NCI-H1105 (cell line): ENCODE measurements at places on chromosomes 3 and 15.

DNA sequence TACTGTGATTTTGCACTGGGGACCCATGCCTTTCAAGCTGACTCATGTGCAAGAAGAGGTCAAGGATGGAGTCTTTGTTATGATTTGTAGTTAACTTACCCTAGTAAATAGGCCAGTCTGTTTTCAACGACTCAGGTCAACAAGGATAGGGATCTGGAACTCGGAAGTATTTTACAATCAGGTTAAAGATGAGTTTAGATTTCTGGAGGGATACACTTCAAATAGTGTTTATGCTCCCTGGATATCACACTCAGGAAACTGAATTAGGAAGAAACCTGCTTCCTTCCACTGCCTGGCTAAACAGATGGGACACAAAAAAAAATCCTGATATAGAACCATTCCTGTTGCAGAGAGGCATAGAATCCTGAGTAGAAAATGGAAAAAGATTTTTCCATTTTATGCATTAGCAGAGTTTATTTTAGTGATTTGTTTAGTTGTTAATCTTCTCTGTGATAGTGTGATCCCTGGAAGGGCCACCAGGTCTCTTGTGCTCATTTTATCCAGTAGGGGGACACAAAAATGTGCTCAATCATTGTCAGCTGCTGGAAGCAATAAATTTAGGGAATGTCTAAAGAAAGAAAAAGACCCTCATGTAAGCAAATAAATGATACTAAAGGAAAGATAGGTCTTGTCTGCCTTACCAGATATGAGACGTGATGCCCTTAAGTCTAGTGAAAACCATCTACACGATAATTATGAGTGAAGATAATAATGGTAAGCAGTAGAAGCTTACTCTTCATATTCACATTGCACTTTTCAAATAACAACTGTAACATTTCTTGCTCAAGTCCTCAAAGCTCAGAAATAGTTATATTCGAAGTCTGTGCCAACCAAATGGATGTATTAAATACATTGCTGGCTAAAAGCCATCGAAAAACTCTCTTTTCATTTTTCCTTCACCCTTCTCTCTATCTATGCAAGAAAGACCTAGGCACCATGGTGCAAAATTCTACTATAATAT lies 452.1 kb upstream of the KCNMB2 start:
- peak; percentile 57 for DNase-seq

GRCh38 chr15:49131403-49131802 lies 24.0 kb downstream of the COPS2 start:
- no peak for DNase-seq

DNA sequence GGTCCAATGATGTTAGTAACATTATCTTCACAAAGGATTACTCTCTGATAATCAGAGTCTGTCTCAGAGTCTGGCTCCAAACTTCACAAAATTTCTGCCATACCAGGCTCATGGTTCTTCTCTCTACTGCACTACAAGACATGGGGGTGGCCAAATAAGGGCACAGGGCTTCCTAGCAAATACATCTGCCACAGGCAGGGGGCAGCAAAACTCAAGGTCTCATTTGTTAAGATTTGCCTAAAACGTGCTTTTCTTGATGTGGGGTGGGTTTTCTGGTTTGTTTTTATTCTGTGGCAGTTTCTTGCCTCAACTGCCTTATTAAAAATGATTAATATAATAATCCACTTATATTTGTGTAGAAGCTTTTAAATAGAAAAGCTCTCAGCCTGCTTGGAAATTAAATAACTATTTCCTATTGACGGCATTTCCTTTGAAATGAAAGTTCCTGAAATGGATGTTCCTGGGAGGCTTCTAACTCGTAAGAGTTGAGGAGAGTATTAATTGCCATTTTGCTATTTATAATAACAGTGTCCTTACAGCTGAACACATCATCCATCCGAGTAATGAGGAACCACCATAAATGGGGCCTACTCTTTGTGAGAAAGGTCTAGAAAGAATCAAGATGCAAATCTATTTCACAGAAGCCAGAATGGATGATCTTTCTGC lies 53.8 kb downstream of the SST start:
- peak; percentile 56 for DNase-seq

DNA sequence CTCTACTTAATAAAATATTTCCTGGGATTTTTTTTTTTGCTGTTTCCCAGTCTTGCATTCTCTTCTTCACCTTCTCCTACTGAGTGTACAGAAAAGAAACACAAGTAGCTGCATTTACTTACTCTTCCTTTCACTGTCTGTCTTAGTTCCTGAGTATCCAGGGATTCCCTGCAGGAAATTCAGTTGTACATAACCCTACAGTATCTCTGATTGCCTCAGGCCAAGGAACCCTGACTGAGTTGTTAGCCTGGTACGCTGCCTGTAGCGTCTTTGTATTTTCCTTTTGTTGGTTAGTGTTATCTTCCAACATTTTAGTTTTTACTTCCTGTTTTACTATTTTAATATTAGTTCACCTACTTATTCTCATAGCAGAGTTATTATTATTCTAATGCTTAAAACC lies 142.5 kb upstream of the ROBO1 start:
- no peak for DNase-seq
